Gastrocnemius medialis (tissue), 4 donors: ENCODE measurements at places on chromosomes 1 and 21.
A peak's percentile ranks its signal among the peaks of the same experiment; 100 is the strongest.

GRCh38 chr1:119366424-119366823, 2.2 kb upstream of the HAO2 start:
- H3K4me3 ChIP-seq: no peak overlapping the region
- H3K27me3 ChIP-seq: no peaks in the 10 kb centered on the region
- no peak overlapping the region for H3K27ac ChIP-seq

DNA sequence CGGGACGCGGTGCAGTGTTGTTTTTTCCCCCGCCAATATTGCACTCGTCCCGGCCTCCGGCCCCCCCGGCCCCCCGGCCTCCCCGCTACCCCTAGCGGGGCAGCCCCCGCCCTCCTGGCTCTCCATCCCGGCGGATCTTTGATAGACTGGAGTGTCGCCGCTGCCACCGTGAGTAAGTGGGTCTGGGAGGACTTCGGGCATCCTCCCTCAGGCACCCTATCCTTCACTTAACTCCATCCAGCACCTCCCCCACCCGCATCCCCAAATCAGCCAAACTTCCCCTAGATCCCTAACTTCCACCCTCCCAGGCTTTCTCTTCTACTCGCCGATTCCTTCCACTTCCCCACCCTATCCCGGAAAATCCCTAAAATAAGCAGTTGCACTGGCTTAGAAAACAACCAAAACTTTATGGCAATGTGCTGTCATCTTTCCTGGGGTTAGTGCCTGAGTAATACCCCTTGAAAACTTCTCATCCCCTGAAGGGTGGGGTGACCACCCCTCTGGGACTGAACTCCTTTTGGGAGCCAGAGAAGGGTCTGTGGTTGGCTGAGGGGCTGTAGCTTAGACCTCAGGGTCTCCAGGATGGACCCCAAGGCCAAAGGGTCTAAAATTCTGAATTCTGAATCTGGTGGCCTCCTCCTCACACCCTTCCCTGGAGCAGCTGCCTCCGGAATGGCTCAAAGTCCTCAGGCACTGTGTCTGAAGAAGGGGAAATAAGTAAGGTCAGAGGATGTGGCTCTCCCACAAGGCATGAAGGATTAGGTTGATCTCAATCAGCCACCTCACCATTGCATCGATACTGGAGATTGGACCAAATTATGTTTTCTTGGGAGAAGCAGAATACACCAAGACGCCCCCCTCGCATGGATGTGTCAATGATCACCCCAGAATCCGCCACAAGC, 12.2 kb downstream of the THBS3 start:
- H3K4me3 ChIP-seq: peak overlapping the region; percentile 69
- no peaks in the 10 kb centered on the region for H3K36me3 ChIP-seq
- H3K4me1 ChIP-seq: peaks cover 22% of the 10 kb centered on the region
- peak overlapping the region; percentile 61 for H3K27ac ChIP-seq
- no peak for DNase-seq

- H3K27ac ChIP-seq: no peak overlapping the region
- DNase-seq: no peak
- no peaks in the 10 kb centered on the region for H3K36me3 ChIP-seq
- H3K4me1 ChIP-seq: no peaks in the 10 kb centered on the region
- no peaks in the 10 kb centered on the region for H3K27me3 ChIP-seq
These were observed 46.2 kb downstream of the TRABD2B start for GRCh38 chr1:47951026-47951425.

DNA sequence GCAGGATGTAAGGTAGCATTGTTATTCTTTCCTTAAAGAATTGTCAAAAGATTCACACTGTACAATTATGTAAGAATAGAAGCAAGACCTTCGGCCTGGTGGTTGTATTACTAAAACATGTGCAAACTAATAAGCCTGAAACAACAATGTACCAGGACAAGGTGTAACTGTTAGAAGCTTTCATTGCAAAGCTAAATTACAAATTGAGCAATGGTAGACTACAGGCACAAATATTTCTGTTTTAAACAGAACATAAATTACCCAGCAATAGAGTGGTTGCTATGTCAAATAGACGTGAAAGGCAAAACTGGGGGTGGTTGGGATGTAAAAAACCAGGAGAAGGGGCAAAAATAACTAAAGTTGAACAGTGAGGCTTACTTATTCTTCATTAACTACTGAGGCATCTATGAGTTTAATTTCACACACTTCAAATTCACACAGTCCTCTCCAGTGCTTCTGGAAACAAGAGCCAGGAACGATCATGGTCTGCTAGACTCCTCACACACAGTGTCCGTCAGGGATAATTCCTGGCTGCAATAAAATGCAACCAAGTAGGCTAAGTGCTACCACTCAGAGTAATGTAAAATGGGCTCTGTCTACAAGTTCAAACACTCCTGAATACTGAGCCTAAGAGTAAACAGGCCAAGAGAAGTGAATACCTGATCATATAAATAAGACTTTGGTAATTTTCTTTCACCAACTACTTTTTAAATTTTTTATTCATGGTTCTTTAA, 39.3 kb upstream of the C1orf198 start:
- H3K4me1 ChIP-seq: peaks cover 3% of the 10 kb centered on the region
- no peak for DNase-seq
- H3K36me3 ChIP-seq: peaks cover 29% of the 10 kb centered on the region
- no peak overlapping the region for H3K27ac ChIP-seq
- no peak overlapping the region for H3K4me3 ChIP-seq
- H3K27me3 ChIP-seq: no peaks in the 10 kb centered on the region

- H3K27me3 ChIP-seq: no peaks in the 10 kb centered on the region
- H3K36me3 ChIP-seq: no peaks in the 10 kb centered on the region
- DNase-seq: no peak
- H3K4me1 ChIP-seq: no peaks in the 10 kb centered on the region
- H3K4me3 ChIP-seq: no peak overlapping the region
These were observed 604.7 kb upstream of the PLXNA2 start for GRCh38 chr1:208848854-208849253.

- DNase-seq: no peak
- no peaks in the 10 kb centered on the region for H3K36me3 ChIP-seq
- H3K4me3 ChIP-seq: no peak overlapping the region
- H3K4me1 ChIP-seq: no peaks in the 10 kb centered on the region
- H3K27ac ChIP-seq: no peak overlapping the region
These were observed 348.8 kb downstream of the HHAT start for GRCh38 chr1:210677533-210677932.

DNA sequence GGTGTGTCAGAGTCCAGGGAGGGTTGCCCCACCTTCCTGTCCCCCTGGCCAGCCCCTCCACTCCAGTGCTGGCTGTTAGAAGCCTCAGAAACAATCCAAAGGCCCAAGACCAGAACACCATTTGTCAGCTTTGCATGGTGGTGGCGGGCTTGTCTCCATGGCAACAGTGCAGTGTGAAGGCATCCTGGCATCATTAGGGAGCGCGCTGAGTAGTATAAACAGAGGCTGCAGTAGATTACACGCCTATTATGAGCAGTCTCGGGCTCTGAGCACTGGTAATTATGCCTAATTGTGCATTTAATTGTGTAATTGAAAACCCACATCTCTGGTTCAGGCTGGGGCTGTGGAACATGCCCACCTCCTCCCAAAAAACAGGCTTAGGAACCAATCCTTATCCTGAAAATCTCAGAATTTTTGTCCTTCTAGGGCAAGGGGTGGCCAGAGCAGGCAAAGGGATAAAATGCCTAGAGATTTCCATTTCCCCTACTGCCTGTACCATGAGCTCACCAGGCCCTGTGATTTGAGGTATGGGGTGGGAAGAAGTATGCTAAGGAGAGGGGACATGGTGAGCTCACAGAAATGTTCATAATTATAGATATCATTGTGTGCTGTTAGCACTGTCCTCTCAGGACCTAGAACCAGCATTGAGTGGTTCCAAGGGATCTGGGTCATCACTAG, 11.7 kb downstream of the NKAIN1 start:
- no peaks in the 10 kb centered on the region for H3K4me1 ChIP-seq
- no peak overlapping the region for H3K4me3 ChIP-seq
- no peak for DNase-seq
- no peaks in the 10 kb centered on the region for H3K27me3 ChIP-seq
- H3K36me3 ChIP-seq: no peaks in the 10 kb centered on the region
- H3K27ac ChIP-seq: no peak overlapping the region
